Kidney (tissue), 22 donors: ENCODE measurements at places on chromosomes 1 and 21. TPM values are rescaled to one million over a fixed set of nuclear protein-coding genes. Genes with fewer than 3 reads are reported as not detected.

- no peaks in the 10 kb centered on the region for H3K27me3 ChIP-seq
- no peak overlapping the region for H3K27ac ChIP-seq
- DNase-seq: no peak
- H3K4me3 ChIP-seq: no peak overlapping the region
- no peaks in the 10 kb centered on the region for H3K4me1 ChIP-seq
Measured at GRCh38 chr1:176854758-176855745, 309.5 kb downstream of the ASTN1 start.

DNA sequence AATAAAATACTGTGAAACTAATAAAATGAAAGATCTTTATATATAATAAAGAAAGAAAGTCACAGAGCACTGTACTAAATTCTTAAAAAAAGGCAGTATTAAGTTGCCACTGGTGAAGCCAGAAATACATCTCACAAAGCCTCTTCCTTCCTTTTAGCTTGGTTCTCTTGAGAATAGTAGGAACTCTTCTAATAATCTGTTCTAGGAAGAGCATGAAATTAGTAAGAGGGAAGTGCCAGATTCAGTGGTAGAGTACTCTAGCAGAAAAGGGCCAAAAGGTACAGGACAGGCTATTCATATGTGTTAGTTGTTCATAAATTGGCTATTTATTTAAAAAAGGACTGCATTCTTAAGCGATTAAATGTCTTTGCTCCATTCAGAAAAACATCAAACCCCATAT is 33.7 kb downstream of the CTTNBP2NL start:
- no peak overlapping the region for H3K27ac ChIP-seq
- no peaks in the 10 kb centered on the region for H3K27me3 ChIP-seq

DNA sequence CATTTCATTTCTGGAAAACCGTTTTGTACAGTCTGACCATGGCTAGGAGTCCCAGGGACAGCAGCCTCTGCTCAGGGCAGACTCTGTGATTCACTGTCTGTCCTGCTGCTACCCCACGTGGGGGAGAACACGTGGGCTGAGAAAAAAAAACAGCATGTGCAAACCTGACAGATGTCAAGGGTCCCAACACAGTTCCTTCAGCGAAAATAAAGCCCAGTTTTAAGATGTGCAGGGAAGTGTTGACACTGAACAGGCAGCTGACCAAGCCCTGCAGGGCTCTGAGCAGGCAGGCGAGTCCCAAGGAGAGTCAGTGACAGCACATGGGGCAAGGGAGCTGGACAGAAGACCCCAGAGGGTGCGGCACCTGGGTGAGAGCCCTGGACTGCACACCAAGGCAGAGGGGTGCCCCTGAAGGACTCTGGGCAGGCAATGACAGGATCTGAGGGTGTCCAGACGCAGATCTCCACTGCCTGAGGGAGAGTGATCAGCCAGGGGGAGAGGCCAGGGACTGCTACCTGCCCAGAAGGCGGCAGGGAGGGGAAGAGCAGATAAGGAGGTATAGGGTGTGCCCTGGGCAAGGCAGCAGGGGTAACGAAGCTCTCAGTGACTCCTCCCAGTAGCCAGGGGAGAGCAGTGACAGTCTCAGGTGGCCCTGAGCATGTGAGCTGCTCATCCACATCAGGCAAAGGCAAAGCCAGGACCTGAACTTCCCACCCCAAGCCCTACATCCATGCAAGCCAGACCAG is 5.1 kb upstream of the SPATC1L start:
- no peak overlapping the region for H3K4me3 ChIP-seq
- H3K4me1 ChIP-seq: no peaks in the 10 kb centered on the region
- no peak overlapping the region for H3K27ac ChIP-seq
- peaks cover 14% of the 10 kb centered on the region for H3K36me3 ChIP-seq
- H3K27me3 ChIP-seq: no peaks in the 10 kb centered on the region

GRCh38 chr1:22321917-22322316 is 129.7 kb upstream of the ZBTB40 start:
- no peak overlapping the region for H3K27ac ChIP-seq
- no peaks in the 10 kb centered on the region for H3K27me3 ChIP-seq
- H3K4me3 ChIP-seq: no peak overlapping the region
- H3K4me1 ChIP-seq: no peaks in the 10 kb centered on the region
- H3K36me3 ChIP-seq: no peaks in the 10 kb centered on the region

DNA sequence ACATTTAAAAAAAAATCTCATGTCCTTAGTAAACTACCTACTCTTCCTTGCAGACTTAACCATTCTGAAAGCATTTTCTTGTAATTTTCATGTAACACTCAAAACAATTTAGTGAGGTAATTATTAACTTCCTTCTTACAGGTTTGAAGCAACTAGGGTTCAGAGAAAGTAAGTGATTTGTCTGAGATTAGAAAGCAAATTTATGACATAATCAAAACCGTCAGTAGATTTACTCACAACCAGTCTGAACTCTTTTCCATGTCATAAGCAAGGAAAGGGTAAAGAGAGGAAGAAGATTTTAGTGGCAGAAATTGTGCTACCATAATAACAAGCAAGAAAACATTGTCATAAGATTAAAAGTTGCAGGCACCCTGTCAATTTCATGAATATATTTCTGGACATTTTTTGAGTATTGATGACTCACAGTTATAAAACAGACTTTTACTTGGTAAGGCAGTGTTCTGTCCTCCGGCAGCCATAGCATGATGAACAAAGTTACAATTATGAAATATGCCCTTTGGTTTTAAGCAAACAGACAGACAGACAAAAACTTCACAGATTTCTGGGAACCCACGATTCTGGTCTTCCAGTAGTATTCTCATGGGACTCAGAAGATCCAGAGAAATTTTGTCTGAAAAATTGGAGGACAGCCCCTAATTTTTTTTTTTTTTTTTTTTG is 707.2 kb downstream of the RWDD3 start:
- DNase-seq: no peak
- no peak overlapping the region for H3K27ac ChIP-seq
- no peaks in the 10 kb centered on the region for H3K4me1 ChIP-seq
- no peaks in the 10 kb centered on the region for H3K36me3 ChIP-seq
- H3K27me3 ChIP-seq: no peaks in the 10 kb centered on the region

DNA sequence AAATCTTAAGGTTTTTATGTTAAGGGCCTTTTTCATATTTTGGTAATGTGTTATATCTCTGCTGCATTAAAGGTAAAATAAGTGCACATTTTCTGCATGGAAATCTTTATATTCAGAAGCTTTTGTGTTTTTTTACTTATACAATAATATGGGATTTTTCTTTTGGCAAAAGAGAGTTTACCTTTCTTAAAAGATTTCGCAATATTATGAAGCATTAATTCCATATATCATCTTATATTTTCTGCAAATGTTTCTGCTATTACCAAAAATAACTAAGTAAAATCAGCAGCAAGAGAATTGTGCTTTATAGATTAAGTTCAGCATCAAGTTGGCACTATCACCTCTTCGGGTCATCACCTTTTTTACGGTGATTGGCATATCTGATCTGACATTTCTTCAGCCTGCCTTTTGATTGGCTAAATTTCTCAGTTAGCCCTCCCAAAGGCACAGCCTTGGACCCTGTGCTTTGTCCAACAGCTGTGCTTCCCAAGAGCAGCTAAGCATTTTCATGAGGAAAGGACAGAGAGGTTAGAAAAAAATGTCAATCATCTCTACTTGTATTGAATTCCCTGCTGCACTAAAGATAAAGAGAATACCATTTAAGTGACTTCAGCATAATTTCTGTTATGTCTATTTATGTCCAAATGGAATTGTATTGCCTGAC is 767.1 kb upstream of the PRMT6 start:
- H3K27ac ChIP-seq: no peak overlapping the region
- no peaks in the 10 kb centered on the region for H3K36me3 ChIP-seq
- no peaks in the 10 kb centered on the region for H3K4me1 ChIP-seq
- no peaks in the 10 kb centered on the region for H3K27me3 ChIP-seq
- no peak overlapping the region for H3K4me3 ChIP-seq
- DNase-seq: no peak

DNA sequence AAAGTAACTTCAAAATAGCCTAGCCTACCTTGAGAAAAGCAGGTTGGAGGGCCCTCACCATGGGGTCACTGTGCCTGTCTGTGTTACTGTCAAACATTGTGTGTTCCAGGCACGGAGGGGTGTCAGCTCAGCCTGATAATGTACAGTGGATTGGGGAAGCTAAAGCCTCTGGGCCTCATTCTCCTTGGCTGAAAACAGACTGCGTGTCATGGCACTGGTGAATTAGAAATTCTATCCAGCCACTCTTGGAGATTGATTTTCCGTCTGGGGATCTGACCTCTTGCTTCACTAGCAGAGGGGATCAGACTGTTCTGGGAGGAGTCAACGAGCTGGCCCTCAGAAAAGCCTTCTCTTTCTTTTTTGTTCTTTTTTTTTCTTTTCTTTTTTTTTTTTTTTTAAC is 123.5 kb upstream of the HOOK1 start:
- H3K27me3 ChIP-seq: no peaks in the 10 kb centered on the region
- H3K27ac ChIP-seq: no peak overlapping the region
- peaks cover 2% of the 10 kb centered on the region for H3K4me1 ChIP-seq
- H3K36me3 ChIP-seq: no peaks in the 10 kb centered on the region

DNA sequence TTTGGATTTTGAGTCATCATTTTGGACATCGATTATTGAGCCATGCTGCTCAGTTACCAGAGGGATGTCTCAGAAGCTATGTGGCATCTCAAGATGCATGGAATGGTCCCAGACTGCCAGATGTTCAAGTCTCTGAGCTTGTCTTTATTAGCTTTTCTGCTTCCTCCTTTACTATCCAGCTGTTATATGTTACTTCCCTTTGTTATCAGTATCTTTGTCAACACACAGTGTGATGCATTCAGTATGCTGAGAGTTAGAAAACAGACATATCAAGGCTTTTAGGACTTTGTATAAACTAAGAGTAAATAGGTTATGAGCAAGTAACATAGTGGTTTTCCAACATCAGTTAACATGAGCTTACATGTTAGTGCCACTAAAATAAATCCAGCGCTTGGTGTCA is 474.5 kb downstream of the DSCAM start:
- H3K27ac ChIP-seq: no peak overlapping the region
- no peak for DNase-seq
- no peaks in the 10 kb centered on the region for H3K27me3 ChIP-seq
- H3K4me1 ChIP-seq: no peaks in the 10 kb centered on the region
- H3K4me3 ChIP-seq: no peak overlapping the region
- no peaks in the 10 kb centered on the region for H3K36me3 ChIP-seq

DNA sequence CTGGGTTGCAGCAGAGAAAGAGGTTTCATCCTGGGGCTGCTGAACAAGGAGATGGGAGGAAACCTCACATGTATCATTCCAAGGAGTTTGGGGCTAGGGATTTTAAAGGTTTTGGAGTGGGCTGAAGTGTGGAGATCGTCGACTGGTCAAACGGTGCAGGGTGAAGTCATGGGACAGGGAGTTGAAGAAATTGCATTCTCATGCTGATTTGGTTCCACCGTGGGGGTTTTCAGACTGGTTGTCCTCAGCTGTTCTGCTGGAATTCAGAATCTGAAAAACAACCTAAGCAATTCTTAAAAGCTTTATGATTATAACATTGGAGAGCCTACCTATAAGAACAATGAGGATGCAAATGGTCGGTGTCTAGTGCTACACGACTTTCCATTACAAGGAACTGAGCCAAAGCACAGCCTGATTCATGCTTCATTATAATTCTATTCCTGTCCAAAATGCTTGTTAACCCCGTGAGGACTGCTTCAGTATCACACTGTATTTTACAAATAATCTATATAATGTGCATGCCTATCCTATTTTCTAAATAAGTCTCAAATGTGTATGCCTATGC is 242.7 kb downstream of the TM2D1 start:
- no peak overlapping the region for H3K27ac ChIP-seq
- H3K4me3 ChIP-seq: no peak overlapping the region
- no peaks in the 10 kb centered on the region for H3K36me3 ChIP-seq
- no peak for DNase-seq
- H3K27me3 ChIP-seq: no peaks in the 10 kb centered on the region

GRCh38 chr1:8510041-8510823 is 192.3 kb downstream of the SLC45A1 start:
- no peaks in the 10 kb centered on the region for H3K4me1 ChIP-seq
- H3K27me3 ChIP-seq: no peaks in the 10 kb centered on the region
- peak; percentile 46 for DNase-seq
- peaks cover 2% of the 10 kb centered on the region for H3K36me3 ChIP-seq
- peak overlapping the region; percentile 12 for H3K4me3 ChIP-seq

- no peaks in the 10 kb centered on the region for H3K4me1 ChIP-seq
- H3K27ac ChIP-seq: no peak overlapping the region
- no peaks in the 10 kb centered on the region for H3K27me3 ChIP-seq
Measured at GRCh38 chr1:13469343-13469742, 44.5 kb downstream of the LRRC38 start.

GRCh38 chr1:92804721-92805201 is 19.9 kb upstream of the EVI5 start:
- no peaks in the 10 kb centered on the region for H3K4me1 ChIP-seq
- H3K36me3 ChIP-seq: no peaks in the 10 kb centered on the region
- H3K27ac ChIP-seq: peak overlapping the region; percentile 47
- peak; percentile 49 for DNase-seq
- no peaks in the 10 kb centered on the region for H3K27me3 ChIP-seq

PTGFRN gene
- polyA plus RNA-seq: 16.4 TPM
